Activated CD4-positive, alpha-beta T cell treated with anti-CD3 and anti-CD28 coated beads, Interleukin-2, Interleukin-4, amounts not matched to agents 100 ng/mL and 50 ng/mL, durations not matched to agents 16 hours and 8 hours (primary cell): ENCODE measurements at places on chromosomes 13 and 19.
A peak's percentile ranks its signal among the peaks of the same experiment; 100 is the strongest.

- no peak for DNase-seq
These were observed 504.9 kb downstream of the FGF9 start for GRCh38 chr13:22175815-22176214.

GRCh38 chr13:66068683-66069082 is 1161.5 kb downstream of the PCDH9 start:
- DNase-seq: no peak

DNA sequence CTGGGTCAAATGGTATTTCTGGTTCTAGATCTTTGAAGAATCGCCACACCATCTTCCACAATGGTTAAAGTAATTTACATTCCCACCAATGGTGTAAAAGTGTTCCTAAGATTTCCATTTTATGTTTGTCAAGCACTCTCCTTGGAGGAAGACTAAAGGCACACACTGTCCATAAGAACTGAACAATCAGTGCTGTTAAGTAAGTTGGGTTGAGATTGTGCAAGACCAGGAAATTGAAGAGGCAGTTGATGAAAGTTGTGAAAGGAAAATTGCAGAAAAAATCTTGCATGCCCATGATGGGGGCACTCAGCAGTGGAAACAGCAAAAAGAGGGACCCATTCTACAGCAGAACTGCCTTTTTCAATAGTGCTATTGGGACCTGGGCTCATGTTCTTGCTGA is 323.6 kb downstream of the DLEU7 start:
- DNase-seq: no peak

- DNase-seq: no peak
These were observed 5.3 kb upstream of the ATG4D start for GRCh38 chr19:10538204-10538983.

- DNase-seq: no peak
These were observed 103.3 kb upstream of the HTR2A start for GRCh38 chr13:47000165-47000564.

DNA sequence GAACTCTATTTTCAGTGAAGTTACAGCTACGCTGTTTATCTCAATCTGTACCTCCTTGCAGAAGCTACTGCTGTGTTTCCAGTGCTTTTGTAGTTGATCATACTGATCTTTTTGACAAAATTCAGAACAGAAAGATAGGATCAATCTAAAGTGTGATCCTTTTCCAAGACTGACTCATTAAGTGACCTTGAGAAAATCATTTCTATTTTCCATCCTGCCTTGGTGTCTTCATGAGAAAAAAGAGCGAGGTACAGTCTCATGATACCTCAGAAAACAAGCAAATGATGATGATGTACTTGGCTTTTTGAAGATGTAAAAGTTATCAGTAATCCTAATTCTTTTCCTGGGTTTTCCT is 46.0 kb upstream of the GPR183 start:
- DNase-seq: peak; percentile 70

GRCh38 chr13:97435323-97435722 is 1.4 kb downstream of the RAP2A start:
- no peak for DNase-seq

- no peak for DNase-seq
These were observed 27.0 kb downstream of the ZMYM5 start for GRCh38 chr13:19836472-19836871.

- no peak for DNase-seq
These were observed 19.5 kb downstream of the PCDH20 start for GRCh38 chr13:61396121-61396520.

- peak; percentile 15 for DNase-seq
These were observed 14.2 kb downstream of the FBXO46 start for GRCh38 chr19:45716359-45717130.

DNA sequence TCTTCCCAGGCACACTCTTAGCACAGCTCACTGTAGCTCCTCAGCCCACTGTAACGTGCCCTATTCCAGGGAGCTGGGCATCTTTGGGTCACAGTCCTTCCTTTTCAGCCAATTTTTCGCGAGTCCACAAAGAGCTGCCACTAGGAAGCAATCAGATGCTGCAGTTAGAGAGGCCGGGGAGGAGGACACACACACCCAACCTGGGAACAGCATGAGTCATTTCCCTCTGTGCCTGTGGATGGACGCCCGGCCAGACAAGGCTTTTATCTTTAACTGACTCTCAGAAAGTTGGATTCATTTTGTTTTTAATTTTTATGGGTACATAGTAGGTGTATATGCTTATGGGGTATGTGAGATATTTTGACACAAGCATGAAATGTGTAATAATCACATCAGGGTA is 918.6 kb downstream of the UQCRFS1 start:
- no peak for DNase-seq

GRCh38 chr13:30972888-30973377 is 40.5 kb downstream of the TEX26 start:
- DNase-seq: no peak

GRCh38 chr19:42176990-42177685 is 40.3 kb downstream of the DEDD2 start:
- peak; percentile 67 for DNase-seq

- DNase-seq: no peak
These were observed 1.4 kb downstream of the CERS4 start for GRCh38 chr19:8210421-8211101.

- no peak for DNase-seq
These were observed 190.9 kb downstream of the ZNF486 start for GRCh38 chr19:20357921-20358320.

DNA sequence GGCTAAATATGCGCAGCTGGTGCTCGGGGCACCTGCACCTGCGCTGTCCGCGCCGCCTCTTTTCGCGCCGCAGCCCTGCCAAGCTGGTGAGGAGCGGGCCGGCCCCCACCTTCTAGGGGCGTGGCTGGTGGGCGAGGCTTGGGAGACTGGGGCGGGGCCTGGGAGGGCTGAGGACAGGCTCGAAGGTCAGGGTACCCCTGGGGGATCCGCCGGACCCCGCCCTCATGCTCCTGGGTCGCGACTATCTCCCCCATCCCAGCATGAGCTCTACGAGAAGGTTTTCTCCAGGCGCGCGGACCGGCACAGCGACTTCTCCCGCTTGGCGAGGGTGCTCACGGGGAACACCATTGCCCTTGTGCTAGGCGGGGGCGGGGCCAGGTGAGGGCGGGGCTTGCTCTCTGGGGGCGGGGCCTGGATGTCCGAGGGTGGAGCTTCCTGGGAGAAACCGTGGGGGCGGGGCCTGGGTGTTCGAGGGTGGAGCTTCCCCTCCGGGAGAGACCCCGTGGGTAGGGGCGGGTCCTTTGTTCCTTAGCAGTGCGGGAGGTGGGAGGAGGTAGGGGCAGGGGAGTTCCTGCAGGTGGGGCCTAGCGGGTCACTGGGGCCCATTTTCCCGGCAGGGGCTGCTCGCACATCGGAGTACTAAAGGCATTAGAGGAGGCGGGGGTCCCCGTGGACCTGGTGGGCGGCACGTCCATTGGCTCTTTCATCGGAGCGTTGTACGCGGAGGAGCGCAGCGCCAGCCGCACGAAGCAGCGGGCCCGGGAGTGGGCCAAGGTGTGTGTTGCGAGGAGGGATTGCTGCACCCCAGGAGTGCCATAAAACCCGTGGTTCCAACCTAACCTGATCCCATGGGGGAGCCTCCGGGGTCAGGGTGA is 19.7 kb downstream of the PNPLA6 start:
- no peak for DNase-seq

DNA sequence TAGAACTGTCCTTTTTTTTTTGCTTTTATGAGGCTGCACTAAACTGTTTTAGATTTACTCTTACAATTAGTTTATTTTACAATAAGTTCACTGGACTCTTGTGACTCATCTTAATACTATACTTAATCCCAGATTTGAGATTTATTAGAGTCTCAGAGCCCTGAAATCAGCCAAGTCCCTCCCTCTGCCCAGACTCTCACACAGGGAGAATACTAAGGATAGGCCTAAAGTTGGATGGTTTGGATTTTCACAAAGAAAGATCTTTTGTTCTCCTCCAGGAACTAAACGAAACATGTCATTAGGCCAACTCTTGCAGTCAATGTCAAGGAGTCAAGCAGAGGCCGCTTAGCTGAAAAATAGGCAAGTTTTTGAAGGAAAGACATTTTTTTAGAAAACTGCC is 42.7 kb upstream of the MIR17HG start:
- no peak for DNase-seq

- no peak for DNase-seq
These were observed 19.0 kb downstream of the CD177 start for GRCh38 chr19:43372462-43372861.

DNA sequence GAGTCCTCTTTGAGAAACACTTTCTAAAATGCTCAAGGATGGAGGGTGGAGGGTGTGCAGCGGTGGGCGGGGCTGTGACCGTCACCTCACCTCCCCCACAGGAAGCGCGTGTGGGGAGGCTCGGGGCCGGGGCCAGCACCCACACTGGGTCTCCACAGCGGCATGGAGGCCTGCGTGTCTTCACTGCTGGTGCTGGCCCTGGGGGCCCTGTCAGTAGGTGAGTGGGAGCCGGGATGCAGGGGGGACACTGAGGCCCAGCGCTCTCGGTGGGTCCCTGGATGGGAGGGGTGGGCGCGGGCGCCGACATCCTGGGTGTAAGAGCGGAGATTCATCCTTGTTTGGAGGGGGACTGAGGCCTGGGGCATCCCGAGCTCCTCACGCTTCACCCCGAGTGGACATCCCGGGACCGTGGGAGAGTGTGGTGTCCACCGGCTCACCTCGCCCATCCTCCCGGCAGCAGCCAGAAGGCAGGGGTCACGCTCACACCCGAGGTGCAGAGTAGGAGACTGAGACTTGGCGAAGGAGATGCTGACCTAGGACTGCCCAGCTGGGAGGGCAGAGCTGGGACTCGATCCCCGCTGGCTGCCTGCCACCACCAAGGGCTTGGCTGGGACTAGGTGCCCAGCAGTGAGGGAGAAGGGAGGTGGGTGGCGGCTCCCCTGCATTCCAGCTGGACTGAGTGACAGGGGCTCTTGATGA is at the start of gene GZMM:
TSS of gene GZMM (plus strand) at position 144 of the 699 bp plus-strand sequence. CDS start at position 163, 19 bp downstream.
- DNase-seq: peak; percentile 57

DNA sequence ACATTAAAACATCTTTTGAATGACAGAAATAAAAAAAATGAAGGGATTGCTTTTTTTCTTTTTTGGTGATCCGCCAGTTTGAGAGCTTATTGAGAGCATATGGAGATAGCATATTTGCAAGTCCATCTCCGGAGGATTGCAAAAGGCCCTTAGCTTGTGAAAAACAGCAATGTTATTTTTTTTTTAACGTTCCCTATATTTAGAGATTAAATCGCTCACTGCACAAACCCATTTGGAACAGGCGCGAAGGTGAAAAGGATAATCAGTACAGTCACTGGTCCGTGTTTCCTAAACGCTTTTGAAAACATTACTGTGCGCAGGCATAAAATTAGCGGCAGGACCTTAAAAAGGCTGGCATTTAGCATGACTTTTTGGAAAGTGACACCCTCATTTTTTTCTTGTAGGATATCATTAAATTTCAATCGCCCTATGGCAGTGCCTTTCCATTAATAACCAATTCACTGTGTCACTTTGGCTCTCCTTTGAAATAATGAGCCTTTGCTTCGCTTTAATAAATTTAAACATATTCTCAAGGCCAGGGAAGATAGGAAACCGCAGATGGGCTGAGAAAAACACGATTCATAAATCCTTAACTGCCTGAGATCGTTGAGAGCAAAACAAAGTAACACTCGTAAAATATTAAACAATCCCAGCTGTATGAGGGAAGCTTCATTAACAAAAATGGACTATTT is 342.2 kb downstream of the DACH1 start:
- DNase-seq: no peak

DNA sequence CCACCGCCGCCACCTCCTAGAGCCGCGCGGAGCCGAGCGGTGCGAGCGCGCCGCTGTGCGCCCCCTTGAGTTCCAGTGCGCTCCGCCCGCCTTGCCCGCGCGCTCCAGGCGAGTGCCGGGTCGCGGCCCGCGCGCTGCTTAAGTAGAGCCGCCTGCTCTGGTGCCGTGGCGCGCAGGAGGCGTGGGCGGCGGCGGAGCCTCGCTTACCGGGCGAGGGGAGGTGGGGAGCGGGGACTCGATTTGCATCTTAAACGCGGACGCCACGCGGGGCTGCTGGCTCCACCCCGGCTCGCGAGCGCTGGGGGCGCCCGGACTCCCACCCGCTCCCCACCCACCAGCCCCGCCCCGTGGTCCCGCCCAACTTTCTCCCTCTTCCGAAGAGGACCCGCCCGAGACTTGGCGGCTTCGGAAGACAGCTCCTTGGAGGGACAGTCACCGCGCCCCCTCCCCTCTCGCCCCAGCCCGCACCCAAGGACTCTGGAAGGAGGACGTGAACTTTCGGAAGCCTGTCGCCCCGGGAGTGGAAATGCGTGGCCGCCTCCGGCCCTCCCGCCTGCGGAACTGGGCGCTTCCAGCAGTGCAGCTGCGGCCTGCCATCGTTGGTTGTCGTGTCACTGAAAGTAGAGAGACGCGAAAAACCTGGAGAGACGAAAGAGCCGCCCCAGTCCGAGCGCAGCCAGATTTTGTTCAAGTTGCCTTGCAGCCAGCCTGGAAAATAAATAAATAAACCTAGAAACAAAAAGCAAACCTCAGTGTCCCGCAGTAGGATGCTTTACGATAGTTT is at the start of gene KCTD12:
TSS of gene KCTD12 (minus strand) at position 114 of the 784 bp plus-strand sequence. CDS start 257 bp downstream, outside the sequence.
- DNase-seq: peak; percentile 62

- DNase-seq: no peak
These were observed 21.9 kb upstream of the EVI5L start for GRCh38 chr19:7808108-7808507.

- DNase-seq: peak; percentile 88
These were observed 111.0 kb upstream of the KL start for GRCh38 chr13:32905063-32905863.

DNA sequence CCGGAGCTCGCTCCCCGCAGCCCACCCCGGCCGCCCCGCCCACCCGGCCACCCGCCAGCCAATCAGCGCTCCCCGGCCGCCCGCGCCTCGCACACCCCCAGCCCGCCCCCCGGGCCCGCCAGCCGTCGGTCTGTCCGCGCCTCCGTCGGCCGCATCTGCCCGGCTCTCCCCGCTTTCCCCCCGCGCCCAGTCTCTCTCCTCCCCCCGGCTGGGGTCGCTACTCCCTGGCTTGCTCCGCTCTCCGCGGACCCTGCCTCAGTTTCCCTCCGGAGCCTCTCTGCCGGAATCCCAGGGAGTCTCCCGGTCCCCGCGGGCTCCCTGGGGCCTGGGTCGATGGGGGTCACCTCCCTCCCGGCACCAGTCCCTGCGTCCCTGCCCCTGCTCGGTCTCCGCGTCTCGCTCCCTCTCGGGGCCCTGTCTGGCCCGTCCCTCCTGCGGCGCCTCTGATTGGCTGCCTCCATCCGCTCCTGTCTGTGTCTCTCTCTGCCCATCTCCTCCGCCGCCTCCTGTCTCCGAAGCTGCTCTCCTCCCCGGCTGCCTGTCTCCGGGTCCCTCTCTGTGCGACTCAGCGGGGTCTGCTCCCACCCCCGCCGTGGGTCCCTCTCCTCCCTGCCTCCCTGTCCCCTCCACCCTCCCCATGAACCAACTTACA is 484 bp downstream of the IL11 start:
- DNase-seq: no peak

- DNase-seq: no peak
These were observed 137.5 kb downstream of the TNFRSF19 start for GRCh38 chr13:23707674-23708073.

- DNase-seq: no peak
These were observed at the start of gene KLC3 for GRCh38 chr19:45340232-45340898. Gene KLC3, plus strand, starts transcription at chr19:45340750. Its CDS starts 4,792 bp downstream, at chr19:45345542.
